T-cell (primary cell): ENCODE measurements at places on chromosomes 16 and 17.
A peak's percentile ranks its signal among the peaks of the same experiment; 100 is the strongest.

DNA sequence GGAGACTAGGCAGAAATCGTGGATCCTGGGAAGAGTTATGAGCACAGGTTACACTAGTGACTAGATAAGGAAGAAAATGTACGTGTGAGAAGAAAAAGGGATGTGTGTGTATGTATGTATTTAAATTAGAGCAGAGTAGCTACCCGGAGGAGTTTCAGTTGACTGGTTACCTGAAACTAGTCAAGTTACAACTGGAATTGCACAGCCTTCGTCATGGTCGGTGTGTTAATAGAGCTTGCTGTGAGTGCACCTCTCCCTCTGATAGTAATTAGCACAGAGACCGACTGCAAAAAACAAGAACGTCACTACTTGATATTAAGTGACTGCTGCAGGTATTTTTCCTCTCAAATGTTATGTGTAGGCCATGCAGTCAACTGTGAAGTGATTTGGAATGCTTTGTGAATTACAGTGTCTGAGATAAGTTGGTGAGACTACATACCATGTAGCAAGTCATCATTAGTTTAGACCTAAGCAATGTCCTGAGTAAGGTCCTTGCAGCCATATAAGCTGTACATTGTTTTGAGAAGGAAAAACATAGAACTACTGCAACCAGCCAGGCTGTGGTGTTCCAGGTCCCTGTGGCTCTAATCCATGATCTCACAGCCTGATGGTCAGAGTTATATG is 95.7 kb downstream of the WNT3 start:
- DNase-seq = no peak

- no peak for DNase-seq
These were observed 87.8 kb downstream of the MARCHF10 start for GRCh38 chr17:62720126-62720850.

DNA sequence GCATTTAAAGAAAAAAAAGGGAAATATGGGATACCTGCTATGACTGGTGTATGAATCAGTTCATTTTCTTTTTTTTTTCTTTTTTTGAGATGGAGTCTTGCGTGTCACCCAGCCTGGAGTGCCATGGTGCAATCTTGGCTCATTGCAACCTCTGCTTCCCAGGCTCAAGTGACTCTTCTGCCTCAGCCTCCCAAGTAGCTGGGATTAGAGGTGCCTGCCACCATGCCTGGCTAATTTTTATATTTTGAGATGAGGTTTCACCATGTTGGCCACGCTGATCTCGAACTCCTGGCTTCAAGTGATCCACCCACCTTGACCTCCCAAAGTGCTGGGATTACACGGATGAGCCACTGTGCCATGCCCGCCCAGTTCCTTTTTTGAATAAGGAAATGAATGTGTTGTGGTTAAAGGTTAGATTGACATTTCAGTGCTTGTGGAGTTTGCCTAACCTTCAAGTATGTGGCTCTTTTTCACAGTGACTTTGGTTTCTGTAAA is 7.7 kb downstream of the HAPSTR1 start:
- no peak for DNase-seq

- no peak for DNase-seq
These were observed 17.0 kb downstream of the BCL7C start for GRCh38 chr16:30876867-30877266.

- DNase-seq = no peak
These were observed 258.4 kb downstream of the MAP2K6 start for GRCh38 chr17:69672924-69673323.

DNA sequence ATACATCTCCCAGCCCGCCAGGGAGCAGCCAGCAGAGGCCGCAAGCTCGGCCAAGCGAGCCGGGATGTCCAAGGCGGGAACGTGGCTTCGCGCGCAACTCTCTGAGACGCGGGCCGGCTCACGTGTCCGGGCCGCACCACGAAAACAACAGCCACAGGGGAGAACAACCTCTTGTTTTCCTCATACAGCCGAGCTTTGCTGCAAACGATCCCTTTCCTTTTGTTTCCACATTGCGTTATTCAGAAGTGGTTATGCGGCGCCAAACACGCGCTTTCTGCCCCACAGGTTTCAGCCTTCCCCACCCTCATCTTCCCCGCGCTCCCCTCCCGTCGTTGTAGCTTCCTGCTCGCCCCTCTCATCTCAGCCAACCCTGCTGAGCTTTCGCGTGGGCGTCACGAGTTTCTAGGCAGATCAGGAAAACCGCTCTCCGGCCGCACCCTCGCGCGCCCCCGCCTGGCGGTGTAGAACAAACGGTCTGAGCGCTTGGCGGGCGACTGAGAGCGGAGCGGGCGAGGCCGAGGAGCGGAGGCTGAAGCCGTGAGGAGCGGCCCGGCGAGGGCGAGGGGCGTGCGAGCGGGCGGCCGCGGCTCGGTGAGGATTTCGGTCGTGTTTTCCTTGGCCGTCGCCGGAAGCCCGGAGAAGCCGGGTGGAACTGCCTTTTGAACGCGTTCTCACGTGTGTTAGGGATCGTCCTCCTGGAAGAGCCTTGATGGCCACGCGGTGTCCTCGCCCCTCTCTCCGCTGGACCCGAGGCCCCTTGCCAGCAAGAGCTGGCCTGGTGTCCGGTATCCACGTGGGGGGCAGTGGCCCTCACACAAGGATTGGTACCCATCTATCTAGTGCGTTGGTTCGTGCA is 6.6 kb upstream of the SMARCD2 start:
- peak; percentile 93 for DNase-seq

DNA sequence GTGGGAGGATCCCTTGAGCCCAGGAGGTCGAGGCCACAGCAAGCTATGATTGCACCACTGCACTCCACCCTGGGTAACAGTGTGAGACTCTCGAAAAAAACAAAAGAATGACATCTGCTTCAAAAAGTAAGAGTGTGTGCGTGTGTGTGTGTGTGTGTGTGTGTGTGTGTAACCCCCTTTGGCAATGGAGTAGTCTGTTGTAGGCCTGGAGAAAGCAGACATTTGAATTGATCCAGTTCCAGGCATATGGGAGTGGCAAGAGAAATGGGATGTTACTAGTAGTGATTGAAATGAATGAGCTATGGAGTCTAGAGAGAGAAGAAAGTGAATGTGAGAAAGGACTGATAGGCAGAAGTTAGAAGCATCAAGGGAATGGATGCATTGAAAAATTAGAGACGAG is 9.9 kb downstream of the CASC3 start:
- DNase-seq = no peak

DNA sequence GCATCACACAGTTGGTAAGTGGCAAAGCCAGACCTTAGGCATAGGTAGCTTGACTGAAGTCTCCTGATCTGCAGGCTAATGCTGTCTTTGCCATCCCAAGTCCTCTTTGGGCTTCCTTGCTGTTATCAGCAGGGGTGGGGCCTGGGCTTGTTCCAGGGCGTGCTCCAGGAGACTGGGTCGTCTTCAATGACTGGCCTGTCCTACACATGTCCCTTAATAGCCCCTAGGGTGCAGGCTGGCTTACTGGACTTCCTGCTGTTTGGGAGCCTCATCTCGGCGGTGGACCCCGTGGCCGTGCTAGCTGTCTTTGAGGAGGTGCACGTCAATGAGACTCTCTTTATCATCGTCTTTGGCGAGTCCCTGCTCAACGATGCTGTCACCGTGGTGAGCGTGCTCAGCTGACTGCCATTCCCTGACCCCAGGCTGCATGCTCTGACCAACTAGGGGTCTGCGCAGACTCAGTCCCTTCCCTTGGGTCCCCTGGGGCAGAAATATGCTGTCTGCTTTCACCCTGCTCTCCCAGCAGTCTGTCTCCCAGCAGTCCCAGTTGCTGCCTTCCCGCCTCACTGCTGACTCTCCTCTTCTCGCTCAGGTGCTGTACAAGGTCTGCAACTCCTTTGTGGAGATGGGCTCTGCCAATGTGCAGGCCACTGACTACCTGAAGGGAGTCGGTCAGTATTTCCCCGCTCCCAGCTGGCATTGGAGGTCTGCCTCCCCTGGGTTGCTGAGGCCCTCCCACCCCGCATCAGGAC is 6.2 kb downstream of the SLC9A5 start:
- DNase-seq = no peak

GRCh38 chr16:27977966-27978365 is 85.5 kb downstream of the GSG1L start:
- no peak for DNase-seq

GRCh38 chr17:76805319-76805718 is 62.9 kb upstream of the MGAT5B start:
- DNase-seq = no peak

DNA sequence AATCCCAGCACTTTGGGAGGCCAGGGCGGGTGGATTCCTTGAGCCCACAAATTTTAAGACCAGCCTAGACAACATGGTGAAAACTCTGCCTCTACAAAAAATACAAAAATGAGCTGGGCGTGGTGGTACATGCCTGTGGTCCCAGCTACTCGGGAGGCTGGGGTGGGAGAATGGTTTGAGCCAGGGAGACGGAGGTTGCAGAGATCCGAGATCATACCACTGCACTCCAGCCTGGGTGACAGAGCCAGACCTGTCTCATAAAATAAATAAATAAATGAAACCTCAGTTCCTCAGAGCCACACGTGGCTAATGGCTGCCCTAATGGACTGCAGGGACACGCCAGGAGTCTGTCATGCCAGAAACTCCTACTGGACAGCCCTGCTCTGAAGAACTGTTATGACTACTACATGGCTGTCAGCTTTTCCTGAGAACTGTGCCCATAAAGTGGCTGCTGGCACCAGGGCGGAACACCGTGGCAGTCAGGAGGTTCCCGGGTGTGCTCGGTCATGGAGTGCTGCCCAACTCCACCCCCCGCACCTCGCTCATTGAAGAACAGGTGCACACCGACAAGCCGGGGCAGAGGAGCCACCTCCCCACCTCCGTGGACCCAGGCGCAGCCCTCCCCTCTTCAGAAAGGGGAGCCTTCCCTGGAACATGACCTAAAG is 4.3 kb downstream of the TMEM11 start:
- DNase-seq = no peak

DNA sequence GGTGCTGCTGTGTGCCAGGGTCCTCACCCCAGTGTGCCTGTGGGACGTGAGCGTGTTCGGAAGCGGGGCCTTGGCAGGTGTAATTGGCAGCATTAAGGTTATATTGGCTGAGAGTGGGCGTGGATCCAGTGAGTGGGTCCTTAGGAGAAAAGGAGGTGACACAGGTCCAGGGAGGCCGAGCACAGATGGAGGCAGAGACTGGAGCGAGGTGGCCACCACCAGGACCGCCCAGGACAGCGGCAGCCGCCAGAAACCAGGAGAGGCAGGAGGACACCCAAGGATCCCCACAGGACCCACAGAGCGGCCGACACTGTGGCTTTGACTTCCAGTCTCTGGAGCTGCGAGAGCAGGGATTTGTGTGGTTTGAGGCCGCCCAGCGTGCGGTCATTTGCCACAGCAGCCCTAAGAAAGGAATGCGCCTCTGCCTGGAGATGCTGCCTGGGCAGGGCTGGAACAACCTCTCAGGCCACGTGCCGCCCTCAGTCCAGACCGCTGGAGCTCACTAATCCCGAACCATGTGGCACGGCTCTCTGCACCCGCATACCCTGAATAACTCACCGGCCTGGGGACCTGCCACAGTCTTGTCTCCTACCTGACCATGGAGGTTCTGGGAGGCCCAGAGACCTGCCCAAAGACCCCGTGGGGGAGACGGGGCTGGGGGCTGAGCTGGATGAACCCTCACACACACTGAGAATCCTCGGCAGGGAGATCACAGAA is 45.4 kb downstream of the SOX8 start:
- DNase-seq = no peak

- DNase-seq = no peak
These were observed 117.1 kb downstream of the SEC14L1 start for GRCh38 chr17:77257596-77258458.

DNA sequence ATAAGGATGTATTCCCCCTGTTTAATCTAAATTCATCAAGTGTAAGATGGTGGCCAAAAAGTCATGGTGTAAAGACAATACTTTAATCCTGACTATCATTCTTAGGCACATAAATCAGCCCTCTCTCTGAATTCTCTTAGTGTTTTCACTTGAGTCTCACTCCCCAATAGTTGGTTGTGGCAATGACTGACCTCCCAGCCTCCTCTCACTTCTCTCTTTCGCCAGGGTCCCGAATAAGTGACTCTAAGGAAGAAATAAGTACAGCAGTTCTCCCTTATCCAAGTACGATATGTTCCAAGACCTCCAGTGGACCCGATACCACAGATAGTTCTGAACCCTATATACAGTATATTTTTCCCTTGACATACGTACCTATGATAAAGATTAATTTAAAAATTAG is 335.3 kb downstream of the MAF start:
- no peak for DNase-seq

DNA sequence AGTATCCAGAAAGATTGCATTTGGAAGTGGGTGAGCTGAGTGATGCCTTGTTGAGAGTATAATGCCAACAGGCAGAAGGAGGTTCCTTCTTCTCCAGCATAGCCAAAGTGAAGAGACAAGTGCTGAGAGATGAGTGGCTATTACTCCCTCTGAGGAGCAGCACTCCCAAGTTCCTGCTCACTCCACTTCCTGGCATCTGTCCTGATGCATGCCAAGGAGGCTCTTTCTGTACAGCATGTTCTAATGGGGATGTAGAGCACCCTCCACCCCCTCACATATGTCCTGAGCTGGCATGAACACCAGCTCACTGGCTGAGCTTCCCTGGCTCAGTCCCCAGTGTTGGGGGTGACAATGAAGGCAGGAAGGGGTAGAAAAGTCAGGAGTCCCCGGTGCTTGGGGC is 44.2 kb upstream of the DNAH9 start:
- no peak for DNase-seq

- DNase-seq = no peak
These were observed 166.7 kb downstream of the XYLT1 start for GRCh38 chr16:17304106-17304490.

DNA sequence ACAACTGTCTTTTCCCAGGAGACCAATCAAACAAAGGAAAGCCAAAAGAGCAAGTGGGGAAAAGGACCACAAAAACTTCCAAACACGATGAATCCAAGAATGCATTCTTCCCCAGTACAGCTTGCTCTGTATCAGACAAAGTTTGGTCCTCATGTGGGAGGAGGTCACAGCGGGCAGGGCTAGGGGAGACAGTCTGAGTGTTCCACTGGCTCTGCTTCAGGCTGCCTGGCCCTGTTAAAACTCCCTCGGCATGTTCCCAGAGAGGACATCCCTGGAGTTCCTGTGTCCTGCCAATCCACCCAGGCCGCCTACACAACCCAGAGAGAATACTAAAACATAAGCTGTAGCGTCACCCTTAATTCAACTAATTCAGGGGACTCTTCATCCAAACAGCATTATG is 415.1 kb upstream of the DYNLRB2 start:
- DNase-seq = no peak

DNA sequence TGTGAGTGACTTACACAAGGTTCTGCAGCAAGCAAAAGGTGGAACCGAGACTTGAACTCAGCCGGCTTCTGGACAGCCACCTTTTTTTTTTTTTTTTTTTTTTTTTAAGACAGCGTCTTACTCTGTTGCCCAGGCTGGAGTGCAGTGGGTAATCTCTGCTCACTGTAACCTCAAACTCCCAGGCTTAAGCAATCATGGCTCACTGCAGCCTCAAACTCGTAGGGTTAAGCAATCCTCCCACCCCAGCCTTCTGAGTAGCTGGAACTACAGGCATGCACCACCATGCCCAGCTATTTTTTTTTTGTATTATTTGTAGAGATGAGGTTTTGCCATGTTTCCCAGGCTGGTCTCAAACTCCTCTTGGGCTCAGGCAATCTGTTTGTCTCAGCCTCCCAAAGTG is 55.2 kb upstream of the GOT2 start:
- DNase-seq = no peak
